ENCODE measurements at places on chromosomes 6 and 20.

DNA sequence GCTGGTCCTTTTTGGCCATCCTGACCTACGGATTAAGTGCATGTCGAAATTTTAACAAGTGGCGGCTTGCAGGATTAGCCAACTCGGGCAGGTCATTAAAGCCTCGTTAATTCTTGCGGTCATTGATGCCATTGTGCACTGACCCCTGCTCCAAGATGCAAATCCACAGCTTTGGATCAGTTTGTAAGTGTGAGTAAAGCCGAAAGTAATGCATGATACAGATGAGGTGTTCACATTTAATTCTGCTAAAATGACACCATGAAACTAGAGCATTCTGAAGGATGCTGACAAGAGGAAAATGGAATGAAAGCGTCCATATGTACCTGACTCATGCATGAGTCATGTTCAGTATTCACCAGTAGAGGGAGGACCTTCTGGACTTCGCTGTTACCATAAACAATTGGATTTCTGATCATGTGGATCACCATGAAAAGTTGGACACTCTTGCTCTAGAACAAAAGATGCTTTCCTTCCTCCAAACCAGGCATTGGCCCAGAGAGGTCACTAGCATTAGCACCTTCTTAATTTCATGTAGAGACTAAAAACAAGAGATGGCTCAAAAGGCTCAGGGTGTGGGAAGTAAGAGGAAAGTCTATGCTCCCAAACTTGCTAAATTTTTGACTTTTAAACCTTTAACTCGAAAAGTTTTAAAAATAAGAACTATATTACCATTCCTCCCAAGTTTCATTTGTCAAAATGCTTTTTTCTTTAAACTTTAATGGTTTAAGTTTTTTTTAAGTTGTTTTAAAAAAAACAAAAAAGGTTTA is 48.0 kb downstream of the MUC22 start:
- DNase-seq: peak; percentile 79

DNA sequence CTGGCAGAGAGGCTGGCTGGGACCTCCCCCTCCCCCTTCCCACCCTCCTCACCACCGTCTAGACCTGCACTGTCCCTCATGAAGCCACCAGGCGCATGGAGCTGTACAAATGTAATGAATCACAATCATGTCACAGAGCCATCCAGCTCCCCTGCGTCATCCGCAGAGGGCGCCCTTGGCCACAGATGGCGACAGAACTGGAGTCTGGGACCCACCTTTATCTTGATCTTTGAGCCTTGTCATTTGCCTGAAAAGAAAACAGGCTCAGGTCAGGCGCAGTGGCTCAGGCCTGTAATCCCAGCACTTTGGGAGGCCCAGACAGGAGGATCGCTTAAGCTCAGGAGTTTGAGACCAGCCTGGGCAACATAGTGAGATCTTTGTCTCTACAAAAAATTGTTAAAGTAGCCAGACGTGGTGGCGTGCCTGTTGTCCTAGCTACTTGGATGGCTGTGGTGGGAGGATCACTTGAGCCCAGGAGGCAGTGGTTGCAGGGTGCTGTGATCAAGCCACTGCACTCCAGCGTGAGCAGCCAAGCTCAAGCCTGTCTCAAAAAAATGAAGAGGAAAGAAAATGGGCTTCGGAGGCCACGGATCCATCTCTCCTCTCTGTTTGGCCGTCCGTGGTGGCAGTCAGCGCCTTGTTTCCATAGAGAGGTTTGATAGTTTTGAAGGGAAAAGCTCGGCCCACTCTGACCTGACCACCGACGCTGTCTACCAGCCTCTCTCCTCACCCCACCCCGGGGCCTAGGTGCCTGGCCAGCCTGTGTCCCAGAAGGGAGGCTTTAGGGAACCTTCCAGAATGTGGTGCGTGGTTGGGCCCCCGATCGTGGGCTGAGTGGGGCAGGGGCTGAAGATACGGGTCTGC is 6.2 kb downstream of the COL9A3 start:
- DNase-seq: peak; percentile 55

- no peak for DNase-seq
Observed at GRCh38 chr20:51529758-51530157, 12.8 kb downstream of the NFATC2 start.

- peak; percentile 22 for DNase-seq
Observed at GRCh38 chr6:165231581-165232561, 77.5 kb downstream of the C6orf118 start.

DNA sequence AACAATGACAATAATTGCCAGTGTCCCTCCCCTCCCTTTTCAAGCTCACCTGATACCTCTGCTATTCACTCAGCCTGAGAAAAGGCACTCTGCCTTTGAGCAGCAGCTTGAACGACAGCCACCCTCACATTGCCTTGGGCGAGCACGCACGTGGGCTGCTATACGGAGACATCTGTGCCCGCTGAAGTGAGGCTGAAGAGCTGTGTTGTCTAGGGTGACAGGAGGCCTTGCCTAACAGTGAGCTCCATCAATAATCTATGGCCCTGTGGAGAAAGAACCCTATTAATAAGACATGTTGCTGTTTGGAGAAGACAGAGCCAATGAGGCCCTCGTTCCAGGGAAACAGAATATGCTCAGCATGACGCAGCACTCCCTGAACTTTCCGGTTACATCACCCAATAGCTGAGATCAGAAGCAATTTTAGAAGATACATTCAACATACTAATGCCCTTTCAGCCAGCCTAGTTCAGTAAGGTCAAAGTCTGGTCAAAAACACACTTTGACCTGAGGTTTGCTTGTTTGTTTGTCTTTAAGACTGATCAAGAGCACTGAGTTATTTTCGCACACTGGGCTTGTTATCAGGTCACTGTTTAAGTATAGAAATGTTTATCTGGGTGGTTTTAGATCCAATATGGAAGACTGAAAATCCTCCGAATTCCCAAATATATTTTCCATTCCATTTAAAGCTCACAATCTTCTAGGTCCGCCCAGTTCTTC is 30.6 kb downstream of the RBM24 start:
- peak; percentile 17 for DNase-seq

DNA sequence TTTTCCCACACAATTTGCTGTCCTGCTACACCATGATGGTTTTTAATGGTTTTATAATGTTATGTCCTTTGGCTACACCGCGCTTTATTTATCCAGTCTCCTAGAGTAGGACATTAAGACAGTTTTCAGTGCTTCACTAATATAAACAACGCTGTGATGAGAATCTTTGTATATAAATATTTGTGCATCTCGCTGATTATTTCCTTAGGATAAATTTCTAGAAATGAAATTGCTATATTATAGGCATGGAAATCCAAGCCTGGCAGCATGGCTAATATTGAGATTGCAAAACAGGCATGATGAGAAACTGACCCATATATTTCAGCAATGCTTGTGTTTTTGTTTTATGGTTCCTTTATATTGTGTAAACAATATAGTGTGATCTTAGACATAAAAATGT is 81.4 kb upstream of the ATXN1 start:
- no peak for DNase-seq

GRCh38 chr20:41412324-41413120 is 45.9 kb upstream of the EMILIN3 start:
- no peak for DNase-seq

GRCh38 chr6:44630125-44631028 is 242.9 kb downstream of the CDC5L start:
- no peak for DNase-seq

DNA sequence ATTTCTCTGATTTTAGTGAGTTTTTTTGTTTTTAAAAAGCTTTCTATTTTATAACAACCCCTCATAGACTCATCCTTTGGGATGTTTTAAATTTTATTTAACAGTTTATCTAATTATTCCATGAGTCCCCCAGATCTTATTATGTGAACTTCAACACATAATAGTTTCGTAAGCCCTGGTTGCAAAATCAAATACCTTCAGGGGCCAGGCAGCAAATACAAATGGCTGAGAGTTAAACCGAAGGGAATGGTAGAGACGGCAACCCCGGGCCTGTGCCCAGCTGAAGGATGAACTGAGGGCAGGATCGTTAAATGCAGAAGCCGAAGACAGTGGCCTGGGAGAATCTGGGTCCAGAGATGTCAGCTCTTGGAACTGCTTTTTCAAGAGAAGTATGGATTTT is 88.4 kb downstream of the RTN4IP1 start:
- no peak for DNase-seq

GRCh38 chr6:89581689-89582088 is 56.9 kb downstream of the LYRM2 start:
- no peak for DNase-seq

DNA sequence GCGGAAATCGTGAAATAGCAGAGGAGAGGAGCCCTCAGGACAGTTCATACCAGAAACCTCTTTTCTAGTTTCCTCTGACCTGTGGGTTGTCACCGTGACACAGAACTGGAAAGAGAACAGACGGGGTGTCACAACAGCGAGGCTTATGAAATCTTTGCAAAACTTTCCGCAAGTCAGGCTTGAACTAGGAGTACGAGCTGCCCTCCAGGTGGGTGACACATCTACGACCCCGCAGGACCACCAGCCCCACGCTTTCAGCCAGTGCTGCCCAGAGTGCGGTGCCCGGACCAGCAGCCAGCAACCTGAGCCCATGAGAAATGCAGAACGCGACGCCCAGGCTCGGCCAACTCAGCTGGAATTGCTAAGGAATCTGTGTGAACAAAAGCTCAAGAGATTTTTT is 30.8 kb downstream of the WRNIP1 start:
- DNase-seq: no peak

- no peak for DNase-seq
Observed at GRCh38 chr20:43040427-43040826, 149.3 kb downstream of the PTPRT start.

DNA sequence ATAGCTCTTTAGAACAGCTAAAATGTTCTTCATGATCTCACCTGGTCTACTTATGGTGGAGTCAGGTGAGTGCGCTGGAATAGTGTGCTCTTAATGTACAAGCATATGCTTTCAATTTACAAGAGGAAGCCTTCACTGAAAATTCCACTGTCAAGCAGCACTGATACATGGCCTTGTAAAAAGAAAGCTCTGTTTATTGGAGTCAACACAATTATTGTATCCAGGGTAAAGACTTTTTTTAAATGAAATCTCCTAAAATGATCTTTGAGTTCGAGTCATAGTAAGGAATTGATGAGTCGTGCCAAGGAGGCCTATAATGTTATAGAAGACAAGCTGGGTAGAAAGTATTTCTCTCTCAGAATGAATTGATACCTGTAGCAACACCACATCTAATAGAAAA is 41.6 kb upstream of the CARMIL1 start:
- no peak for DNase-seq

GRCh38 chr6:17466707-17467106 is 73.3 kb downstream of the CAP2 start:
- no peak for DNase-seq

DNA sequence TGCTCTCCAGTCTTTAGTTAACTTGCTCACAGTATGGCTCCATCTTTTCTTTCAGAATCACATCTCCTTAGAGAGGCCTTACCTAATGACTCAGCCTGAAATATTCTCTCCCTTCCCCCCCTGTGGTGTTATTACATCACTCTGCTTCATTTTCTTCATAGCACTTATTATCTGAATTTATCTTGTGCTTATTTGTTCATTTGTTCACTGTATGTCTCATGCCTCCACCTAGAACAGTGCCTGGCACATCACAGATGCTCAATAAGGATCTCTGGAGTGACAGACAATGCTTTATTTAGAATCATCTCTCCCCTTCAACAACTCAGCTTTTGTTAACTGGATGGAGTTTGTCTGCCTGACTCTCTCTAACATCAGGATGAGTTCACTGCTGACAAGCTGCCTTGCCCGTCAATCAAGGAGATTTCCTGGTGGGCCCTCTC is 96.6 kb upstream of the MAN1A1 start:
- DNase-seq: no peak

DNA sequence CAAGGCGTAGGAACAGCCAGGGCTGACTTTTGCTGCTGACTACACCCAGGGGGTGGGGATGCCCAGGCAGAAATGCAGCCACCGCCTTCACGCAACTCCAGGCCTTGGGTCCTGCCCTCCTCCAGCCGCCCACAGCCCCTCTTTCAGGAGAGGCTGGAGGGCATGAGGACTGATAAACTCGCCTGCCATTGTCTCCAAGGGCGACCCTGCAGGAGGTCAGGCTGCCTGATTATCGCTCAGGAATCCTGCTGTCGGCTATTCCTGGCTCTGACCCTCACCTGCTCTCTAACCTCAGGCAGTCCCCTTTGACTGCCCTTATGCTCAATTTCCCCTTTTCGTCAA is 62.0 kb upstream of the HDDC2 start:
- no peak for DNase-seq

DNA sequence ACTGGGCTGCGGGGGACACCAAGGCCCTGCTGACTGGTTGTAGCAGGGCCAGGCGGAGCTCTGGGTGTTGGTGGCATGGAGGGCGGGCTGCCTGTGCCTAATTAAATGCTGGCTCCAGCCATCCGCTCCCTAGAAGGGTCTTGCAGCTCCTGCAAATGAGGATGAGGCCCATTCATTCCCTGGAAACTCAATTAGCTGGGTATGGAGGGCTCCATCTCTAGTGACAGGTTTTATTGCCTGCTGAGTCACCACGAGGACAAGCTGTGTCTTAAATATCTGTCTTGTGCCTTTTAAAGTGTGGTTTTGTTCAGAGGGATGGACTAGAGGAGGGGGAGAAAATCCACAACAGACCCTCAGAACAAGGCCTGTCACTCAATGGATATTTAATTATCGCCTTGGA is 60.9 kb downstream of the SULF2 start:
- DNase-seq: no peak

DNA sequence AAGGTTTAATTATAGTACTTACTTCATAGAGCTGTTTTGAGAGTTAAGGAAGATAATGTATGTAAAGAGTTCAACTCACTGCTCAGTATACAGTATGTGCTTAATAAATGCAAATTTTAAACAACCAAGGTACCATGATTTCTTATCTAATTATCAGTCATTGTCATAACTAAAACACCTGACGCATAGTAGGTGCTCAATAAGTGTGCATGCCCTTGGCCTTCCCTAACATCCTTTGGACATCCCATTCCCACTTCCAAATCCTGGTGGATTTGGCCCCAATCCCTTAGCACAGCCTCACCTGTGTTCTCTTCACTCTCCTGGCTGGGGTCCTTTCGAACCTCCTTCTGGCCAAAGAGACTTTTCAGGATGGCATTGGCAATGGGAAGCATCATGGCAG is 41.1 kb downstream of the SLC13A3 start:
- DNase-seq: no peak

DNA sequence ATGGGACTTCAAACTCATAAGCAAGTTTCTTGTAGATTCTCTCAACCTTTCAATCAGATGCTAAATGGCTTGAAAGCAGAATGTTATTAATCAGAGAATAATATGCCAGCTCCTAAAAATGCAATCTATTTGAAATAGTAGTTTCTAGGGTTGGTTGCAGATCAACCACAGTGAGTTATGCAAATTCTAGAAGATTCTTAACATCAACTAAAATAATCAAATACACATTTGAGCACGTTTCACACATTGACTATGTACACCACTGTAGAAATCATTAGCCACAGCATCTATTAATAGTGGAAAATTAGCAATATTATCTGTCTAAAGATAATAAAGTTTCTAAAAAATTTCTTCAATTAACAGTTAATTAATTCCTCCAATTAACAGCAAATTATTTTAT is 141.9 kb upstream of the GJE1 start:
- no peak for DNase-seq

GRCh38 chr20:25160467-25160866 is 35.0 kb upstream of the ENTPD6 start:
- no peak for DNase-seq
